ENCODE measurements at places on chromosomes 4 and X.

DNA sequence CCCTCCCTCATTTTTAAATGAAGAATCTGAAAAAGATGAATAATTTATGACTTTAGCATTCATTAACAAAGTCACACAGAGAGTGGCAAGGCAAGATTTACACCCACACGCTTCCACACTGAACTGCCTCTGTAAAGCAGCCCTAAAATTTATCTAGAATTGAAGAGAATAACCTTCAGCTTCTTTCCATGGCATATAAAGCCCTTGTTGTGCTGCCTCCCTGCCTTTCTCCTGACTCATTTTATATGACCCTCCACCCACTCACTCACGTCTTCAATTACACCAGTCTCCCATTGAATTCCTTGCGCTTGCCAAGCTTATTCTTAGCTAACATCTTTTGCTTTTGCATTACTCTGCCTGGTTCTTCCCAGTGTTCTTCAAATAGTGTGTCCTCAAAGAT, 2649.3 kb downstream of the PCDH7 start:
- no peak for DNase-seq

- DNase-seq = no peak
Measured at GRCh38 chr4:44186850-44187246, 261.8 kb downstream of the KCTD8 start.

GRCh38 chr4:2756691-2757350, 685 bp upstream of the TNIP2 start:
- no peak for DNase-seq

GRCh38 chr4:53974561-53974960, 89.8 kb downstream of the CHIC2 start:
- DNase-seq = no peak

- no peak for DNase-seq
Measured at GRCh38 chr4:159370286-159370685, 267.4 kb downstream of the RAPGEF2 start.

GRCh38 chrX:2584251-2585157, 83.7 kb upstream of the DHRSX start:
- DNase-seq = no peak

DNA sequence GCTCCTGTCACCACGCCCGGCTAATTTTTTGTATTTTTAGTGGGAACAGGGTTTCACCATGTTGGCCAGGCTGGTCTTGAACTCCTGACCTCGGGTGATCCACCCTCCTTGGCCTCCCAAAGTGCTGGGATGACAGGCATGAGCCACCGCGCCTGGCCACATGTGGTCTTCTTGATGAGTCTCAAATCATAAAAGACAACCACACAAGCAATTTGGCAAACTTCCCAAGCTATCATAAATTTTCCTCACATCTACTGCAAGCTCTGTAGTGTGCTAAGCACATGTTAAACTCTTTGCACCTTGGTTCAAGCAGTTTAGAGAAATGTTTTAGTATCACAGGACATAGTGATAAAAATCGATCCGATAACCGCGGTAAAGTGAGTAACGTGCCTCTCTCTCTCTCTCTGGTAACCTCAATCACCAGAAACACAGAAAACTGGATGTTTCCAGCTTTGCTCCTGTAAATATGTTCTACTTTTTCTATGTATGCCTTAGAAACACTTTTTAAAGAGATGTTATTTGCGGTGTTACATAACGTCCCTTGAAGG, 256.8 kb downstream of the DHRSX start:
- DNase-seq = no peak

DNA sequence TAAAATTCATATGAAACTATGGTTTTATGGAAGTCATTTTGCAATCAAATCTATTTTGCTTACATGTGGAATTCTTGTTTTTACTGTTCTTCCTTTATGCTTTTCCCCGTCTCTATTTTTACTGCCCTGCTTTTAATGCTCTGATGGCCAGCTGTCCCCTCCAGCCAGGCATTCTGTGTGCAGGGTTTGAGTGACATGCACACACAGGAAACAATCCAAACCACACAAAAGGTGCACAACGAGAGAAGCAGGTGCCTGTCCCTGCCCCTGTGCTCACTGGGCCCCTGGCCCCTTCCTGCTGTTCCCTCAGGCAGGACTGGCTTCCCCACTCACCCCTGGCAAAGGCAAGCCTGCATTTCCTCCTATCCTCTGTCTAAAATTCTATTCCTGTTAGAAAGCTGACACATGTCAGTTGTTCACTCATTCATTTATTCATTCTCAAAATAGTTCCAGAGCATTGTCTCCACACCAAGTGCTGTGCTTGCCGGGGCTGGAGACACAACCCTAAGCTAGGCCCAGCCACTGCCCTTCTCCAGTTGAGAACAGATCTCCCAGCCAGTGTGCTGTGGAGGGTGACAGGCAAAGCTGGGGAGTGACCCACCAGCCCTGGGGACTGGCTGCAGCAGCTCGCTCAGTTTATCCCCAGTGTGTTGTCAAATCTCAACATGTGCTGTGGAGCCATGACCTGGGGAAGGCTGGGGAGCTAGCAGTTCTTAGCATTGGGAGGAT, 346.3 kb downstream of the FBXW7 start:
- no peak for DNase-seq

- no peak for DNase-seq
Measured at GRCh38 chr4:113623274-113623894, 138.2 kb downstream of the CAMK2D start.

DNA sequence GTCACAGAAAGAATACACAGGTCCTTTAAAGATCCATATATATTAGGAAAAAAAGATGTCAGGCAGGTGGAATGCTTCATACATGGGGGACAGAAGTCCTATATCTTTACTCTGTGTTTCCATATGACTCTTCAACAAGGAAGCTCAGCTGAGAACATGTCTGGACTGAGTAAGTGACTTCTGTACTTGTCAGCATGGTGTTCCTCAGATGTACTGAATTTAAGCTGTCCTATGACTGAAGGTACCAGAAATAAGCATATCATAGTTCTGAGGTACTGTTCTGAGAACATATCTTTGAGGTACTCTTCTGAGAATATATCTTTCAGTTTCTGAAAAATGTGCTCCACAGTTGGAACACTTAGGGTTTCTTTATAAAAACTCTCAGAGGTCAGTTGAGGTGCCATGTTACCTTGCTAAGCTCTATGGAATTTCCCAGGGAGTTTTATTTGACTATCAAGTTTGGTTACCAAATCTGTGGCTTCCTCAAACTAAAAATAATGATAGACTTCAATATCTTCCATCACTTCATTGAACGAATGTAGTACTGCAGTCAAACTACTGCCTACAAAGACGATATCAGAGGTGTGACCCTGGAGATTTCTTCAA, 597.2 kb upstream of the GNPDA2 start:
- no peak for DNase-seq

DNA sequence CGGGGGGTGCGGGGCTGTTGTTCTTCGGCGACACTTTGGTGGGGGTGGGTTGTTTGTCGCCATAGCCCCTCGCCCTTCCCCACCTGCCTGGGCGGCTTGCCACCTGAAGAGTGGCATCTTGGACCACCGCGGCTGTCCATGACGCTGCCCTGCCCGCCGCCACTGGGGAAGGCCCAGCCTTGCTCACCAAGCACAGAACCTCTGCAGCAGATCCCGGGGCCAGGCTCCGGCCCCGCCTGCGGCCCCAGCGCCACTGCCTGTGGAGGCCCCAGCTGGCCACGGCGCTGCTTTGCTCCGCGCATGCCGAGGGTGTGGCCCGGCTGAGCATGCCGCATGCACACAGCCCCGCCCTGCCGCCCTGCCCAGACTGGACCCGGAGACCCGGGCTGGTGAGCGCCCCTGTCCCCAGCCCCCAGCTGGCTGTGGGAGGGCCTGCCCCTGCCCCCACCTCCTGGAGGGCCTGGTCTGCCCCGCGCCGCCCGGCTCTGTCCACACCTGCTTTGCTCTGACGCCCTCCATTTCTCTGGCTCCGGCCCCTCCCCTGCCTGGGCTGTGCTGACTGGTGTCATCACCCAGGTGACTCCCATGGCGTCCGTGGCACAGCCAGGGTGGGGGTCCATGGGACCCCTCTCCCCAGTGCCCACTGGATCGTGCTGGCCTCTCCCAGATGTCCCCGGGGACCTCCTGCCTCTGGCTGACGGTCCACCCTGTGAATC, 5.3 kb downstream of the NAT8L start:
- no peak for DNase-seq

DNA sequence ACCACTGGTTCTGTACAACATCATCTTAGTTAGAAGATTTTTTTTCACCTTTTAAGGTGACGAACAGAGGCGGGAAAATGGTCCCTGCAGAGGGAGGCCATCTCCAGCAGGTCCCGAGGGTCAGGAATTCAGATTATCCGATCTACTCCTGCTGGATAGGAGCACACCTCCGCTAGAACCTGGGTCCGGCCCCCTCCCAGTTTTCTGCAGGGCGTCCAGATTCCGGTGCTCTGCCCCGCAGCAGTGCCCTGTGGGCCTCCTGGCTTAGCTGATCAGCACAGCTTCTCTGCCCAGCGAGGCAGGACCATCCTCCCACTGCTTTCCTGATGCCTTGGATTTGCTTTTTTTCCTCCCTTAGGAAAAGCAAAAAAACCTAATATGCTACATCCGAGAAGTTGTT, 2.3 kb downstream of the TBL1X start:
- no peak for DNase-seq

GRCh38 chr4:89438102-89438831, 130.7 kb upstream of the GPRIN3 start:
- peak; percentile 17 for DNase-seq
